Activated CD8-positive, alpha-beta memory T cell treated with anti-CD3 and anti-CD28 coated beads, Interleukin-2, amount 10 ng/mL, durations not matched to agents 7 days and 5 days (primary cell): ENCODE measurements at places on chromosomes 1 and 21. TPM values are rescaled to one million over a fixed set of nuclear protein-coding genes. Genes with fewer than 3 reads are reported as not detected.

GRCh38 chr1:4512636-4513035 lies 141.8 kb upstream of the AJAP1 start:
- H3K4me1 ChIP-seq, result no peaks in the 10 kb centered on the region
- DNase-seq, result no peak
- no peak overlapping the region for H3K4me3 ChIP-seq
- H3K36me3 ChIP-seq, result no peaks in the 10 kb centered on the region
- no peak overlapping the region for H3K27ac ChIP-seq

GRCh38 chr1:203463469-203464062 lies 12.0 kb upstream of the PRELP start:
- no peak overlapping the region for H3K4me3 ChIP-seq
- peaks cover 42% of the 10 kb centered on the region for H3K27me3 ChIP-seq
- H3K4me1 ChIP-seq, result no peaks in the 10 kb centered on the region
- no peak for DNase-seq
- no peaks in the 10 kb centered on the region for H3K36me3 ChIP-seq
- H3K27ac ChIP-seq, result no peak overlapping the region

GRCh38 chr1:201456499-201457309 lies 12.3 kb downstream of the PHLDA3 start:
- H3K27me3 ChIP-seq, result peaks cover 32% of the 10 kb centered on the region
- no peak overlapping the region for H3K4me3 ChIP-seq
- no peak for DNase-seq
- H3K4me1 ChIP-seq, result peaks cover 24% of the 10 kb centered on the region
- no peak overlapping the region for H3K27ac ChIP-seq
- H3K36me3 ChIP-seq, result peaks cover 2% of the 10 kb centered on the region

- H3K36me3 ChIP-seq, result no peaks in the 10 kb centered on the region
- H3K4me3 ChIP-seq, result no peak overlapping the region
- no peaks in the 10 kb centered on the region for H3K4me1 ChIP-seq
- DNase-seq, result no peak
- H3K27ac ChIP-seq, result no peak overlapping the region
Observed at GRCh38 chr1:22208268-22208972, 65.5 kb upstream of the WNT4 start.

- H3K4me1 ChIP-seq, result peaks cover 14% of the 10 kb centered on the region
- peak overlapping the region; percentile 75 for H3K27ac ChIP-seq
- peak overlapping the region; percentile 44 for H3K4me3 ChIP-seq
- H3K27me3 ChIP-seq, result no peaks in the 10 kb centered on the region
- peak; percentile 43 for DNase-seq
Observed at GRCh38 chr1:3597599-3597964, 13.7 kb downstream of the MEGF6 start.

- no peaks in the 10 kb centered on the region for H3K27me3 ChIP-seq
- no peaks in the 10 kb centered on the region for H3K36me3 ChIP-seq
- peaks cover 5% of the 10 kb centered on the region for H3K4me1 ChIP-seq
- no peak for DNase-seq
- no peak overlapping the region for H3K27ac ChIP-seq
Observed at GRCh38 chr1:19758227-19758830, 41.4 kb downstream of the TMCO4 start.

- H3K27me3 ChIP-seq, result no peaks in the 10 kb centered on the region
- H3K4me1 ChIP-seq, result peaks cover 44% of the 10 kb centered on the region
- peak overlapping the region; percentile 56 for H3K27ac ChIP-seq
- peaks cover 18% of the 10 kb centered on the region for H3K36me3 ChIP-seq
Observed at GRCh38 chr1:91754348-91754747, 131.6 kb downstream of the TGFBR3 start.

DNA sequence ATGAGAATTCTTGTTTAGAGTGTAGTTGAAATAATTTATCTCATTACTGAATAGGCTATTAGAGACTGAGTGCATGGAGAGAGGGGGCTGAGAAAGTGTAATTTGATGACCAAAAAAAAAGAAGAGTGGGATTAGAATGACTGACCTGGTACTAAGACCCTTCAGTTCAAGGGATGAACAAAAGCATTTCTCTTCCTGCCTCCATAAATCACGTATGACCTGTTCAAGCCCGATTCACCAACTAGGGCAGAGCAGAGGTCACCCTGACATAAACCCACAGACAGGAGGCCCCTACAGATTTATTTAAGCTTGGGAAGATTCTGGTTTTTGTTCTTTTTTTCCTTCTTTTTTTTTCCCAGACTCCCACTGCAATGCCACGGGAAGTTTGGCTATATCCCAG lies 123.7 kb upstream of the COP1 start:
- H3K27me3 ChIP-seq, result no peaks in the 10 kb centered on the region
- H3K4me1 ChIP-seq, result no peaks in the 10 kb centered on the region
- DNase-seq, result no peak

DNA sequence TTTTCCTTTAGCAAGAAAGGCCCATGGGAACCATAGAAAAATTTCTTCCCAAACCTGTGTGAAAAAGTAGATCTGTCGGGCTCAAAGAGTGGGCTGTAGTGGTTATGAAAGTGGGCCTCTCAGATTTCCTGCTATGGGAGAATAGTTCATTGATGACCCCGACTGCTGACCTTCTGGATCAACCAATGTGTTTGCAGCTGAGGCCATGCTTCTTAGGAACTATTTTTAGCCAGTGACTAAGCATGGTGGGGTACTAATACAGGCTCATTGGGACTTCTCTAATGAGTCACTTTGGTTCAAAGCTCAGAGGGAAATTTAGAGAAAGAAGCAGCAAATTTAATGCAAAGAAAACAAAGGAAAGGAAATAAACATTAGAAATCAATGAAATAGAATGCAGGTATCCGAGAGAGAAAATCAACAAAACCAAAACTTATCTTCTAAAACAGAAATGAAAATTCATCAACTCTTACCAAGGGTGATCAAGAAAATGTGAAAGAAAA lies 12.6 kb upstream of the PSMA5 start:
- DNase-seq, result no peak
- H3K4me3 ChIP-seq, result no peak overlapping the region
- H3K36me3 ChIP-seq, result no peaks in the 10 kb centered on the region
- no peak overlapping the region for H3K27ac ChIP-seq

DNA sequence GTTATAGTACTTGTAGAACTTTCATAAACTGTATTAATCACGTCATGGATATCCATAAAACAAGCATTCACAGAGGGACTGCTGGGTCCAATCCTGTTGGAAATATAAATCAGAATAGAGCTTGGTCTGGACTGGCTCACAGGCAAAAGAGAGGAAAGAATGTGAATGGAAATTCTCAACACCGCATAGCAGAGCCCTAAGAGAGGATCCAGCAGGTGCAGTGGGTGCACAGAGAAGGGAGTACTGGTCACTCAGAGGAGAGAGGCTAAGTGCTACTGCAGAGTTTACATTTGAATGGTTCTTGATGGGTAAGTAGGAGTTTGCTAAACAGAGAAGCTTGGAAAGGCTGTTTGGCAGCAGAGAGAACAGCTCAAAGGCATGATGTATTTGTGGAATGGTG lies 231.7 kb downstream of the PAPPA2 start:
- no peaks in the 10 kb centered on the region for H3K36me3 ChIP-seq
- DNase-seq, result no peak
- no peaks in the 10 kb centered on the region for H3K27me3 ChIP-seq

The TMEM269 gene
- total RNA-seq, result 0.12 TPM

The ANGEL2 gene
- total RNA-seq, result 56.4 TPM

The PALMD gene
- total RNA-seq, result not detected

The TCEANC2 gene
- total RNA-seq, result 13.1 TPM

The LDLRAD1 gene
- total RNA-seq, result not detected
